Endothelial cell of coronary artery (primary cell): ENCODE measurements at places on chromosomes 1 and 21. TPM values are rescaled to one million over a fixed set of nuclear protein-coding genes. Genes with fewer than 3 reads are reported as not detected.

Gene KCNN3
- 0.09 and 0.19 TPM in 2 replicates for total RNA-seq

Gene HHIPL2
- under 0.01 TPM in 1 of 2 replicates, not detected in the other for total RNA-seq

Gene TTLL7
- total RNA-seq = 2.8 and 6.0 TPM in 2 replicates

Gene PLA2G2F
- not detected in 2 replicates for total RNA-seq

Gene SLC44A3
- 0.27 and 0.28 TPM in 2 replicates for total RNA-seq

Gene PDC
- not detected in 2 replicates for total RNA-seq
